ENCODE measurements at places on chromosomes 6 and 20.
A peak's percentile ranks its signal among the peaks of the same experiment; 100 is the strongest.

GRCh38 chr6:149563928-149564325, 2.2 kb upstream of the GINM1 start:
- no peak for DNase-seq

DNA sequence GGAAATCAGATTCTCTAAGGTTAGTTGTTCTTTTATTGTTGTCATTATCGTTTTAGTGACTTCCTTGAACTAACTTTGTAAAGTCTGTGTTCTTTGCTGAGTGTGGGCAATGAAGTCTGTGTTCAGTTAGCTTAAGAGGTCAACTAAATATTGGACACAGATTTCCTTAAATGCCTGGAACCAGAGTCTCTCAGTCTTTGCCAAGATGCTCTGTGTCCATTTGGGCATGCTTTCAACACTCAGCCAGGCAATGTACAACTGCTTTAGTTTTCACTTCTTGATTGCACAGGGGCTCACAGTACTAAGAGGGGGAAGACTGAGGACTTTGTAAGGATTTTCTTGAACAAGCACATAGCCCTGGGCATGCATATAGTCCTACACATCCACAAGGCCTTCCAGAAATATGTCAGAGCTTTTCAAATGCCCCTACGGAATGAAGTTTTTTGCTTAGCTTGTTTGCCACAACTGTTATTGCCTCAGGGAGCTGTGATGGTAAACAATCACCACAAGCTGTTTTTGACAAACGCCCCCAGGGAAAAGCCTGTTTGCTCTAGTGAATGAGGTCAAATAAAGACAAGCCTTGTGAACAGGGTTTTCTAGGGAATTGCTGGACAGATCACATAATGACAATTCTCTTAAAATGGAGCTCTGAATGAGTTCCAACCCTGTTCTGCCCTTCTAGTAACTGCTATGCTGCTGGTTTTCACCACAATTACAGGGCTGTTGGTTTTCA, 82.5 kb downstream of the B3GAT2 start:
- DNase-seq, result peak; percentile 60

DNA sequence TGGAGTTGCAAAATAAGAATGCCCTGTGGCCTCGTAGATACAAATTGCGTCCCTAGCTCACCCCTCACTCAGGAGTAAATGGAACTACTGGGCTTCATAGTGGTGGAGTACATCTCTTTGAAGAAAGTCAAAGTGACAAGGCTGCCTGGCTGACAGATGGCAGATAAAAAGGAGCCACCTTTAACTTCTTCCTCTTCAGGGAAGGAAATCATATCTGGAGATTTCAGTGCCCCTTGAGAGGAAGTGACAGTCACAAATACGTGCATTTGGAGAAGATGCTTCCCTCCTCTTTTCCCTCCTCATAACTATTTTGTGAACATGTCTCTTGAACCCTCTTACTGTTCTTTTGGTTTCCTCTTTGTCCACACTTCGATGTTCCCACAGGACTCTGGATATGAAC, 43.2 kb downstream of the PPP1R3G start:
- DNase-seq, result no peak

DNA sequence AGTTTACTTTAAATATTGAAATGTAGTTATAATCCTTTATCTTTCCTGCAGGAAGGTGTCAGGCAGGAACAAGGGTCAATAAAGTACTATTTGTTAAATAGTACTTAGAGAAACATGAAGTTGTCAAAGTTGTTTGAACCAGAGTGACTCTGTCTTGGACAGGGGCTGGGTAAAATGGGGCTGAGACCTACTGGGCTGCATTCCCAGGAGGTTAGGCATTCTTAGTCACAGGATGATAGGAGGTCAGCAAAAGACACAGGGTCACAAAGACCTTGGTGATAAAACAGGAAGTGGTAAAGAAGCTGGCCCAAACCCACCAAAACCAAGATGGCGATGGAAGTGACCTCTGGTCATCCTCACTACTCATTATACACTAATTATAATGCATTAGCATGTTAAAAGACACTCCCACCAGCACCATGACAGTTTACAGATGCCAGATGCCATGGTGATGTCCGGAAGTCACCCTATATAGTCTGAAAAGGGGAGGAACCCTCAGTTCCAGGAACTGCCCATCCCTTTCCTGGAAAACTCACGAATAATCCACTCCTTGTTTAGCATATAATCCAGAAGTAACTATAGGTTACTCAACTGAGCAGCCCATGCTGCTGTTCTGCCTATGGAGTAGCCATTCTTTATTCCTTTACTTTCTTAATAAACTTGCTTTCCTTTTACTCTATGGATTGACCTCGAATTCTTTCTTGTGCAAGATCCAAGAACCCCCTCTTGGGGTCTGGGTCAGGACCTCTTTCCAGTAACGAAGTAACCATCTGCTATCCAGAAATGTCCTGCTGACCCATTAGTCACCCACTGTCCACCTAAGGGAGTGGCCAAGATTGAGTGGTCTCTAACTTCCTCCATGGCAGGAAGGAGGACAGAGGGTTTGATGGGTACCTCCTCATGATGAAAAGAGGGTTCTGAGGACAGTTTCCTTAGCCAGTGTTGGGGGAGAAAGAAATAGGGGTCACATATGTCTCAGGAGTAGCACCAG, 19.6 kb downstream of the SLC22A2 start:
- DNase-seq, result no peak

GRCh38 chr6:70150521-70150920, 152.4 kb downstream of the COL9A1 start:
- no peak for DNase-seq

DNA sequence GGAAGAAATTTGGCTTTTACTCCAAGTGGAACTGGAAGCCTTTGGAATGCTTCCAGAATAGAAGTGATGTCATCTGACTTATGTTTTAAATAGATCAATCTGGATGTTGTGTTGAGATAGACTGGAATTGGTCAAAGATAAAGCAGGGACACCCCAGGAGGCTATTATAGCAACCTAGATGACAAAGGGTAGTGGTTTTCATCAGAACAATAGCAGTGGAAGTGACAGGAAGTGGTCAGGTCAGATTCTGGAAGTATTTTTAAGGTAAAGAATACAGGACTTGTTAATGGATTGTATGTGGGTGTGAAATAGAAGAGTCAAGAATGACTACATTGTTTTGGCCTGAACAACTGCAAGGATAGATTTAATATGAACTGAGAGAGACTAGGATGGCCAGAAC, 191.4 kb downstream of the ADGRB3 start:
- DNase-seq, result no peak

DNA sequence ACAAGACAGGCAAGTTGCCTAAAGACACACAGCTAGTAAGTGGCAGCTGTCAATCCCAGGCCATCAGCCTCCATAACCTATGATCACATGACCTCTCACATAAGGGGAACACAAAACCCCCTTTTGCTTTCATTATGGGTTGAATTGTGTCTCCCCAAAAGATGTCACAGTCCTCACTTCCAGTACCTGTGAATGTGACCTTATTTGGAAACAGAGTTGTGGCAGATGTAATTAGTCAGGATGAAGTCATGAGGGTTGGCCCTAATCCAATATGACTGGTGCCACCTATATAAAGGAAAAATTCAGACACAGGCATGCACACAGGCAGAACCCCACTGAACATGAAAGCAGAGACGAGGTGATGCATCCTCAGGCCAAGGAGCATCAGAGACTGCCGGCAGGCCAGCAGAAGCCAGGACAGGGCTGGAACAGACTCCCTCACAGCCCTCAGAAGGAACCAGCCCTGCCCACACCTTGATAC, 33.6 kb downstream of the GFOD1 start:
- no peak for DNase-seq

GRCh38 chr6:101705866-101706265, 312.4 kb downstream of the GRIK2 start:
- no peak for DNase-seq

DNA sequence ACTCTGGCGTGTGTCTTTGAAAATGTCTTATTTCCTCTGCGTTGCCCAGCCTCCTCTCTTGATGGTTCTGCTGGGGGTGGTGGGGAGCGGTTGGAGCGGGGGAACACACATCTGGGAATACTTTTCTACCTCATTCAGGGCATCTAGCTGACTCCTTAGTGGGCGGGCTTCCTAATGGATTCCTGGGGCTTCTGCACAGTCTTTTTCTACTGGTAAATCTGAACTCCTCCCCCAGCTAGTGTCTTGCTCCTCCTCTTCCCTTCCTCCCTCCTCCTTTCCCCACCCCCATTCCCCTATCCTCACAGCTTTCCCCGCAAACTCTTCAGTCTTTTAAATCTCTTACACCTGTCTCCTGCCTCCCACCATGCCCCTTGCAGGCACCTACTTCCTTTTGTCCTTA, 74.4 kb downstream of the PRL start:
- no peak for DNase-seq

GRCh38 chr6:107115695-107116327, 496 bp upstream of the BEND3 start:
- no peak for DNase-seq

- DNase-seq, result no peak
Observed at GRCh38 chr20:43188234-43188653, 1.5 kb downstream of the PTPRT start.

DNA sequence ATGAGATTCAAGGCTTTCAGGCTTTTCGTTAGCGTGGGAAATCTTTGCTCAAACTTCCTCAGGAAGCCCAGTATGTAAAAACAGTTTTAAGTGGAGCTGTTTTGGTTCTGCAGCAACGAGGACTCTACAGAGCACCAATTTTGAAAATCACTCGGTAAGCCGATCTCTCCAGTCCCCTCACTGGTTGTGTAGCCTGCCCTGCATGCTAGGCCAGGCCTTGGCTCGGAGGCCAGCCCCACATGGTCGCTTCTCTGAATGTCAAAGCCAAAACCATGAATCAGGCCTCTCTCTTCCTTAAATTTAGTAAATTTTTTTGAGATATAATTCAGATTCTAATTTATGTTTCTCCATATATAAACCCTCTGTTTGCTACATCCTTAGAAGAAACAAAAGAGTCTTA, 108.0 kb downstream of the CHD6 start:
- no peak for DNase-seq

DNA sequence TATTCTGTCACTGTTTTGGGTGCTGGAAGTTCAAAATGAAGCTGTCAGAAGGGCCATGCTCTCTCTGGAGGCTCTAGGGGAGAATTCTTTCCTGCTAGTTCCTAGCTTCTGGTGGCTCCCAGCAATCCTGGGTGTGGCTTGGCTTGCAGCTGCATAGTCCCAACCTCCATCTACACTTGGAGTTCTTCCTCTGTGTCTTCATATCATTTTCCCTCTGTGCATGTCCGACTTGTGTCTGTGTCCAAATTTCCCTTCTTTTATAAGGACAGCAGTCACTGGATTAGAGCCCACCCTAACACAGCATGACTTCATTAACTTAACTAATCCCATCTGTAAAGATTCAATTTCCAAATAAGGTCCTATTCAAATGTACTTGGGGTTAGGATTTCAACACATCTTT, 23.3 kb upstream of the ENPP1 start:
- peak; percentile 88 for DNase-seq

DNA sequence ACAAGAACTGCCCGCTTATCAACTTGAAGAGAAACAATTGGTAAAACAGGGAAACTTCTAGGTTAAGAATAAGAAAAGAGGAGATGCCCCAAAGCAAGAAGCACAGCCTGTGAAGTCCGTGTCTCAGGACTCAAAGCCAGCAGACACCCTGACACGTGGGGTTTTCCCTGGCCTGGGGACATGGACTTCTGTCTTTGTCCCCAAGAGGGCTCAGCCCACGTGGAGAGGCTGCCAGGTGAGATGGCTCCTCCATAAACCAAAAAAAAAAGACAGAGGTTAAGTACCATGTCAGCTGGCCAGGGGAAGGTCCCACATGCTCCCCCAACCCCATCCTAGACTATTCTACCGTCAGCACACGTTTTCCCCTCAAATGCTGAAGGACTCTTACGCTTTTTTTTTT, 9.9 kb downstream of the SERPINB6 start:
- DNase-seq, result no peak

DNA sequence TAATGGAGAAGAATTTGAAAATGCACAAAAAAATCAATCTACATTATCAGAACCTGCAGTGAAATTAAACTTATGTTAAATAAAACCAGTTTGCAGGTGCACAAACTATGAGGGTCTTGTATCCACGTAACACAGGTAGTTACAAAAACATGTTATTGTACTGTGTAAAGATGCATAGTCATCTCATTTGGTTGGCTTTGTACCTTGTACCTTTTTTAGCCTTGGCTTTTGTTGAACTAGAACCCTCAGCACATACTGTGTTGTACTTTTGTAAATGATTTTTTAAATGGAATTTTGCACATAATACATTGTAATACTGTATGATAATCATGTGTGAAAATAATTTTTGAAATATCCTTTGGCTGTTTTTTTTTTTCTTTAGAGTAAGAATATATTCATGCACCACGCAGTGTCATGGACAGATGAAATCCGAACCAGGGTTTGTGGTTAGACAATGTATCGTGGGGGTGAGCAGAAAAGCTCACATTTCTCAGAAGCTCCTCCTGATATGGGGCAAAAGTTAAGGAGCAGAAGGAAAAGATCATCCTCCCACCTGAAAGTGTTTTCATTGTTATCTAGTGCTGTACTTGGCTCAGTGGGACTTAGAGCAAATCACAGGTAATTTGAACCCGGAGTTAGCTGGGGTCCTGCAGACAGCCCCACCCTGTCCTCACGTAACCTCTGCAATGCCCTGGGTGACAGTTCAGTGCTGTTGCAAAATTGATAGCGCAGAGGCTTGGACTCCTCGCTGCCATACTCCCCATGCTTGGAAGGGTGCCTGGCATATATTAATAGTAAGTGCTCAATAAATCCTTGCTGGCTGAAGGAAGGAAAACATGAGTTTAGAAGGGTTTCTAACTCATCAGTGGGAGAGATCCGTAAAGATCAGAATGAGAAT, 14.8 kb upstream of the NAA20 start:
- DNase-seq, result peak; percentile 52

GRCh38 chr20:62830821-62831220, 14.0 kb downstream of the COL9A3 start:
- DNase-seq, result no peak

- DNase-seq, result no peak
Observed at GRCh38 chr6:1608222-1609040, 1.3 kb upstream of the FOXC1 start.

DNA sequence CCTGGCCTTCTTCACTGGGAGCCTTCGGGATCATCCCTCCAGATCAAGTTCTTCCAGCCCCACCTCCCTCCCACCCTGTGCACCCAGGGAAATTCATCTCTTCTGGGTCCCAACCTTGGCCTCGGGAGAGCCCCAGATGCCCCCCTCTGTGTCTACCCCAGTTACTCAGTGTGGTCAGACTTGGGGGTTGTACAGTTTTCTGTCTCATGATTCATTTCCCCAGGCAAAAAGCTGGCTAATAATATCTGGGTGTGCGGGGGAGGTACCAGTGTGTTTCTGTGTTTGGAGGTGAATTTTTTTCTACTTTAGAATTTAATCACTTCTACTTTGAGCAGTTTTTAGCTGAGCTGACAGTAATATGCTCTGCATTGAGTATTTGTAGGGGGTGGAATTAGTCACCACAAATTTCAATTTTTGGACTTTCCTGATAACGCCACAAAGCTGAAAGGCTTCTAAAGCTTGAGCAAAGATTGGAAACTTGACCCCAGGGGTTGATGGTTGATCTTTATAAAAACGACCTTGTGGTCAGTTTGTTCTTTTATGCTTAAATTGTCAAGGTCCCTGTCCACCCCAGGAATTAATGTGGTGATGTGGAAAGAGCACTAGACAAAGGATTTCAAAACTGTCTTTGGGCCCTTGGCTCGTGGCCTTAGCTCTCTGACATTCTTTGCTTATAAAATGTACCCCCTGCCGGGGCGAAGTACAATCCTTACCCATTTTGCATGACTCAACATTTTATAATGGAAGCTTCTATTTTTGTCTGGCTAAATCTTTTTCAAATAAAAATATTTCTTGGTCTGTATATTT, 284.7 kb upstream of the TAB2 start:
- peak; percentile 99 for DNase-seq

Measured in fibroblast of gingiva (primary cell).